ENCODE measurements at places on chromosomes 16 and 17. TPM values are rescaled to one million over a fixed set of nuclear protein-coding genes. Genes with fewer than 3 reads are reported as not detected.

DNA sequence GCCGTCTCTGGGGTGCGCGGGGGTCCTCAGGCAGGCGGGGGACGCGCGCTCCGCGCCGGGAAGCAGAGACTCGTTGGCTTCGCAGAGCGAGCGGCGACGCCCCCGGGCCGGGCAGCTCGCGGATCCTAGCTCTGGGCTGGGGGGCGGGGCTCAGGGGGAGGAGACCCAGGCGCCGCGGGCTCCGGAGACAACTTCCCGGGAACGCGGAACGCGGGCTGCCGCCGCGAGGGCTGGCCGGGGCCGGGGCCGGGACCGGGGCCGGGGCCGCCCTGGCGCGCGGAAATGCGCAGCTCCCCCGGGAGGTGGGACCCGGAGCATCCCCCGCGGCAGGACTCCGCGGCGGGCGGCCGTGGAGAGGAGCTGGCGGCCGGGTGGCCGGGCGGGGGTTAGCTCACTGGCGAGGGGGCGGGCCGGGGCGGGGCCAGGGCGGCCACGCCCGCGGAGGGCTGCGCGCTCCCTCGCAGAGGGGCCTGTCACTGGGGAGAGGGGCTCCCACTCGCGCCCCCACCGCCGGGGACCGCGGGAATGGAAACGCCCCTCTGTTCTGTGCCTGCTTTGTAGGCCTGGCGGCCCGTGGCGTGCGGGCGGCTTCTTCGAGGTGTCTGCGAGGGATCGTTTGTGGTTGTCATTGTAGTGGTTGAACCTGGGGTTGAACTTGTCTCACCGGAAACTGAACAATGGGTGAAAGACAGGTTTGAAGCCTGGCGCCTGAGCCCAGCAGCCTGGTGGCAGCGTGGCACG, at the start of gene GAS7:
TSS of gene GAS7 (minus strand) at position 98 of the 741 bp plus-strand sequence.
- H3K27ac ChIP-seq: no peak within 1 kb of the TSS
- H3K4me1 ChIP-seq: no peaks in the 10 kb centered on the region
- H3K36me3 ChIP-seq: no peaks in the 10 kb centered on the region
- H3K27me3 ChIP-seq: peaks cover 64% of the 10 kb centered on the region

DNA sequence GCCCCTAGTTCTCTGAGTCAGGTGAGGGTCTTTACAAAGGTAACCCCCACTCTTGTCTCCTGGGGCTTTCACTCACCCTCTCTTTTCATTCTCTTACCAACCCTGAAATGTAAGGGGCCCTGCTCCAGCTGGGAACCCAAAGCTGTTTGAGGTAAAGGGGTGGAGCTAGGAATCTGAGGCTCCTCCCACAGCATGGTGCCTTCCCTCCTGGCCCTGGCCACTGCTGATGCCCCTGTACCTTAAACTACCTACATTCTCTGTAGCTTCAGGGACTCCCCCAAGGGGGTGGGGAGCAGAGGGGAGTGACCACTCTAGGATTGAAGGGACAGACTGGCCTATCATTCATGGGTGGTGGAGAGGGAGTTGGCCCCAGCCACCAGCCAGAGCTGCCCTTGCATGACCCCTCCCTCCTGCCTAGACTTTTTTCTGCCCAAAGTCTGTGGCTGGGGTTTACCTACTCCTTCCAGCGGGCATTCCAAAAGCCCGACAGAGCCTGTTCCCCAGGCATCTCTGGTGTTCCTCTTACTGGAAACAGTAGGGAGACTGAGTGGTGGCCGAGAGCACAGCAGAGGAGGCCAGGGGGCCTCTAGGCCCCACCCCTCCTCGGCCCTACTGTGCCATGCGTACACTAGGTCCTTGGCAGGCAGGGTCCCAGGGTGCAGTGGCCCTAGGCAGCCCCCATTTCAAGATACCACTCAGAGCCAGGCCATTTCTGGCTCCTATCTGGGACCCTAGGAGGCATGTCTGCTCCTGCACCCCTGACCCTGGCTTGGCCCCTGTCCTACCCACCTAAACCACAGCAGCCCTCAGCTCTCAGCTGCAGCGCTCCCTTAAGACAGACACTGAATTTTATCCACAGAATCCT, 9.5 kb downstream of the DOK4 start:
- peaks cover 48% of the 10 kb centered on the region for H3K4me1 ChIP-seq
- no peak overlapping the region for H3K4me3 ChIP-seq
- H3K27me3 ChIP-seq: peaks cover 7% of the 10 kb centered on the region

The CCDC144A gene
- 8.2 TPM for total RNA-seq

The TEDC2 gene
- 29.1 TPM for total RNA-seq

The RBL2 gene
- 44.9 TPM for total RNA-seq

GRCh38 chr17:37570527-37571093, 38.6 kb downstream of the SYNRG start:
- DNase-seq: peak; percentile 67
- peaks cover 33% of the 10 kb centered on the region for H3K36me3 ChIP-seq
- no peaks in the 10 kb centered on the region for H3K27me3 ChIP-seq
- H3K4me1 ChIP-seq: no peaks in the 10 kb centered on the region
- no peak overlapping the region for H3K27ac ChIP-seq

The C17orf107 gene
- total RNA-seq: 2.3 TPM

The PRSS22 gene
- not detected for total RNA-seq

GRCh38 chr17:74569020-74570003, 2.0 kb upstream of the CD300H start:
- no peaks in the 10 kb centered on the region for H3K4me1 ChIP-seq
- H3K27ac ChIP-seq: no peak overlapping the region
- H3K4me3 ChIP-seq: no peak overlapping the region
- DNase-seq: no peak
- H3K36me3 ChIP-seq: no peaks in the 10 kb centered on the region

- no peak overlapping the region for H3K27ac ChIP-seq
- no peaks in the 10 kb centered on the region for H3K36me3 ChIP-seq
- H3K27me3 ChIP-seq: peaks cover 28% of the 10 kb centered on the region
- no peak overlapping the region for H3K4me3 ChIP-seq
- H3K4me1 ChIP-seq: no peaks in the 10 kb centered on the region
Measured at GRCh38 chr17:31386542-31387075, 4.9 kb upstream of the RAB11FIP4 start.

- no peaks in the 10 kb centered on the region for H3K36me3 ChIP-seq
- H3K4me3 ChIP-seq: no peak overlapping the region
- no peak overlapping the region for H3K27ac ChIP-seq
- no peak for DNase-seq
Measured at GRCh38 chr17:81349397-81350319, 45.6 kb upstream of the BAHCC1 start.

The IL17C gene
- not detected for total RNA-seq

DNA sequence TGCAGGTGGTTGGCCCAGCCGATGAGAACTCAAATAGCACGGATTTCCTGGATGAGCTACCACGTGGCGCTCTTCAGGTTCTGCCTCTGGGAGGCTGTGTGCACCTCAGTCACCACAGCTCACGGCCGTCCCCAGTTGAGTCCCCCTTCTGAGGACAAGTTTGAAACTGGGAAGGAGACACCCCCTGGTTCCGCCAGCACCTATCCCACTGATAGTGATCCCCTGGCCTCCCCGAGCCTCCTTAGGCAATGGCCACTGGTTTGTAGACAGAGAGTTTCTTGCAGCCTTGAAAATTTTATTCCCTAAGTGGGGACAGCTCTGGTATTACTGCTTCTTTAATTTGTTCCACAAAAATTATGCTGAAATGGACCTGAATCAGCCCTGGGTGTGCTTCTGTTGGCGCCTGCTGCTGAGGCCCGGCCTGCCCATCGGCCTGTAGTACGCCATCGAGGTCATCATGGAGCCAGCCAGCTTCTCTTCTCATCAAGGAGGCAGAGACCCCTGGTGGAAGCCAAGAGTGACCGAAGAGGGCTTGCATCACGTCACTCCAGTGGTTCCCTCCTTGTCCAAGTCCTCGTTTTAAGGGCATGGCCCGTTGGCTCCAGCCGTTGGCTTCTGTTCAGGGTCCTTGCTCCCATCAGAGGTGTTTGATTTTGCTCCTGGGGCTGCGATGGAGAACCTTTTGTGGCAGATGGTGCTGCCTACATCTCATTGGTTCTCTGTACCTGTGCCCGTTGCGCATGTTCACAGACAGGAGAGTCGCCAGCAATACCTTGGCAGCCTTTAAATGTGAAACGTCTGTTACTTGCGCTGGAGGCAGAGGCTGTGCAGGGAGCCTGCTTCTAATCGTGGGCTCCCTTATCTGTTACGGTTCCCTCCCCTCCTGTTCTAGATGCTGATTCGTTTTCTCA, 9.3 kb downstream of the SMCR8 start:
- no peak overlapping the region for H3K27ac ChIP-seq
- H3K27me3 ChIP-seq: no peaks in the 10 kb centered on the region
- no peak overlapping the region for H3K4me3 ChIP-seq
- no peaks in the 10 kb centered on the region for H3K36me3 ChIP-seq
- no peak for DNase-seq
- H3K4me1 ChIP-seq: no peaks in the 10 kb centered on the region

DNA sequence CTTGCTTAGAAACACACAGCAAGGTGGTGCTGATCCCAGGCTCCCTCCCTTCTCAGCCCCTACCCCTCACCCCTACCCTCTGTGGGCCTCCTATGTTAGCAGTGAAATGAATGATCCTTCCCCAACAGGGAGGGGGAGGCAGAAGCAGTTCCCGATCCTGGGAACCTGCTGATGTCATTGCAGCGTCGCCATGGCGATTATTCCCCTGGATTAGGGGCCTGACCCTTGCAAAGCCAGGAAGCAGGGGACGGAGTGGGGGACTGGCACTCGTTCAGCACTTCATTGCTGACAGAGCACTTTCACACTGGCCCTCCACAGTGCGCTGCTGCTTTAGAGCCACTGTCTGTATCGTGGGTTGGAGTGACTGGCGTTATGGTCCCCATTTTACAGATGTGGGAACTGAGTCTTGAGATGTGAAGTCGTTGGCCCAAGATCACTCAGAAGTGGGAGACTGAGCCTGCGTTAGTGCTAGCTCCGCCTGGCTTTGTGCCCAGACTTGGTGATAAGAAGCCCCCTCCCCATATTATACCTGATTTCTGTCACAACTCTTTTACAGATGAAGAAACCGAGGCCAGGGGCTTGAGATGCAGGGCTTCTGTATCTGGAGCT, 26.6 kb downstream of the LASP1 start:
- no peak overlapping the region for H3K27ac ChIP-seq
- no peaks in the 10 kb centered on the region for H3K36me3 ChIP-seq
- H3K4me3 ChIP-seq: no peak overlapping the region
- DNase-seq: peak; percentile 89
- peaks cover 47% of the 10 kb centered on the region for H3K4me1 ChIP-seq
- H3K27me3 ChIP-seq: no peaks in the 10 kb centered on the region

The USP31 gene
- total RNA-seq: 7.8 TPM

- H3K4me3 ChIP-seq: no peak overlapping the region
- no peak overlapping the region for H3K27ac ChIP-seq
- H3K27me3 ChIP-seq: no peaks in the 10 kb centered on the region
- no peaks in the 10 kb centered on the region for H3K36me3 ChIP-seq
- DNase-seq: no peak
Measured at GRCh38 chr16:49630783-49631182, 225.1 kb downstream of the ZNF423 start.

DNA sequence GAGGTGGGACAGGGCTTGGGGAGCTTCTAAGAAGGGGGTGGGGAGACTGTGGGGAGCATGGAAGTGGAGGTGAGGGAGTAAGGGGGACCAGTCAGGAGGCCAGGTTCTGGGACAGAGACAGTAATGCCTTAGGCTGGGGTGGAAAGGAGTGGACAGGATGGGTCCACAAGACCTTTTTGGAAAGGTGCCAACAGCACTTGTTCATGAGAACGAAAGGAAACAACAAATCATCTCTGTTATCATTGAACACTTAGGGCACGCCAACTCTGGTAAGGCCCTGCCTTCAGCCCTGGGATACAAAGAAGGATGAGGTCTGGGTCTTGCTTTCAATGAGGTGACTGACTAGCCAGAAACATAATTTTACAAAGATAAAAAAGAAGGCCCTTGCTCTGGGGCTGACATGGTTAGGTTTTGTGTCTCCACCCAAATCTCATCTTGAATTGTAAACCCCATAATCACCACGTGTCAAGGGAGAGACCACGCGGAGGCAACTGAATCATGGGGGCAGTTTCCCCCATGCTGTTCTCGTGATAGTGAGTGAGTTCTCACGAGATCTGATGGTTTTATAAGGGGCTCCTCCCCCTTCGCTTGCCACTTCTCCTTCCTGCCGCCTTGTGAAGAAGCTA, 113.8 kb downstream of the SLC39A11 start:
- H3K4me3 ChIP-seq: no peak overlapping the region
- no peaks in the 10 kb centered on the region for H3K4me1 ChIP-seq
- H3K36me3 ChIP-seq: no peaks in the 10 kb centered on the region

DNA sequence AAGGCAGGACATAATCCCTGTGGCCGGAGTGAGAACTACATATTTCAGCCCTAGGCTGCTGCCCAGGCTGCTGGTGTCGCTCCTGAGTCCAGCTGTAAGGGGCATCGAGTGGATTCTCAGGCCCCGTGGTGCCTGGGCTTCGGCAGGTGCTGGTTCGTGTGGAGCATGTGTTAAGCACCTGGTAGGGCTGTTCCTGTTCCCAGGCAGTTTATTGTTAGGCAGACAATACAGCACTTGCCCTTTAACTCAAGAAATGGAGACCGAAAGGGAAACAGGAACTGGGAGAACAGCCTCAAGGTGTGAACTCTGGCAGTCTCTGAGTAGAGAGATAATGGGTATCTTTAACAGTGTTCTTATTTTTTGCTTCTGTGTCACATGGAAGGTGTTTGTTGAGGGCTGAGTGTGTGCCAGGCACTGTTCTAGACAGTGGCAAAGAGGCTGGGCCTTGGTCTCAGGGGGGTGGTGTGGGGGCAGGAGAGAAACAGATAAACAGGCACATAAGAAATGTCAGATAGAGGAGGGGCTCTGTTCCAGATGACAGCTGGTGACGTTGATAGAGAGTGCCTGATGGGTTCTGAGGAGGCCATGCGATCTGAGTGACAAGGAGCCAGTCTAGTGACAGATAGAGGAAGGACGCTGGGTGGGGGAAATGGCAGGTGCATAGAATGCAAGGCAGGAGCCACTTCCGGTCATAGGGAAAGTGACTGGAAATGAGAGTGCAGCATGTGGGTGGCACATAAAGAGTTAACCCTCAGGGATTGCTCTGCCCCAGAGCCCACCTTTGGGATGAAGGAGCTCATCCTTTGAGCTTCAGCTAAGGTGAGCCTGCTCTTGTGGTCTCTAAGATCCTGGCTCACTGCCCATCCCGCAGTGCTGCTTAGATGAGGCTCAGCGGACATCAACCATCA, 33.8 kb downstream of the EPN2 start:
- H3K27me3 ChIP-seq: no peaks in the 10 kb centered on the region
- no peak overlapping the region for H3K4me3 ChIP-seq
- H3K4me1 ChIP-seq: peaks cover 26% of the 10 kb centered on the region
- peak; percentile 35 for DNase-seq
- H3K27ac ChIP-seq: no peak overlapping the region
- H3K36me3 ChIP-seq: no peaks in the 10 kb centered on the region

DNA sequence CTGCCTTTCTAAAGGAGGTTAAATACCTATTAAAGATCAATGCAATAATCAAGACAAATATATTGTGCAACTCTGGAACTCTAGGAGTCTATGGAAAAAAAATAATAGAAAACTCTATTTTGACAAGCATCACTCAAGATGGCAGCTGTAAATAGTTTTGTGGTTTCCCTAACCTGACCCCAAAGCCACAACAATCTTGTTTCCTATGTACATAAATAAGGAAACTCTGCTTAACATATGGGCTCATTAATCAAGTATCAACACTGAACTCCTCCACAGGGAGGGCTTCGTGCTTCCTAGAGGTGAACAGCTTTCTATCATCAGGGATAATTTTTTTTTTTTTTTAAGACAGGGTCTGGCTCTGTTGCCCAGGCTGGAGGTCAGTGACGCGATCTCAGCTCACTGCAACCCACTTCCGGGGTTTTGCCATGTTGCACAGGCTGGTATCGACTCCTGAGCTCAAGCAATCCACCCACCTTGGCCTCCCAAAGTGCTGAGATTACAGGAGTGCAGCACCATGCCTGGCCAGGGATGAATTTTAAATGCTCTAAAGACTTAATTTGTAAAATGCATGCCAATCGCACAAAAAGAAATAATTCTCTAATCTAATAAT, 42.5 kb downstream of the ARHGAP17 start:
- DNase-seq: no peak
- H3K4me3 ChIP-seq: no peak overlapping the region
- H3K27me3 ChIP-seq: no peaks in the 10 kb centered on the region
- peaks cover 2% of the 10 kb centered on the region for H3K36me3 ChIP-seq

Measured in neural progenitor cell (in vitro differentiated cells).